Activated CD4-positive, alpha-beta T cell treated with anti-CD3 and anti-CD28 coated beads, Interleukin-2, amount 50 U/mL, for 4 hours (primary cell): ENCODE measurements at places on chromosomes 7 and 10.
A peak's percentile ranks its signal among the peaks of the same experiment; 100 is the strongest.

DNA sequence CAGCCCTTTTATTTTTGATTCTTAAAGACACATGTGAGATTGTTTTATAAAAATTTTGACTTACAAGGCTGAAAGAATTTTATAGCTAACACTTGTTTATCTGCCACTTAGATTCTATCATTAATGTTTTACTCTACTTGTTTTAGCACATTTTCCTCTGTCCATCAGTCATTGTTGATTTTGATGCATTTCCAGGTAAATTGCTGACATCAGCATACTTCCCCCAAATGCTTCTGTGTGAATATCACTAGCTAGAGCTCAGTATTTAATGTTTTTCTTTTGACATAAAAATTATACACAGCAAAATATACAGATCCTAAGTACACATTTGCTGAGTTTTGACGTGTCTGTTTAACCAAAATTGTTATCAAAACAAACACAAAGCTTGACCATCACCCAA, 43.0 kb downstream of the INPP5A start:
- no peak for DNase-seq

GRCh38 chr10:103054621-103055020, 136.5 kb downstream of the CNNM2 start:
- DNase-seq: no peak

DNA sequence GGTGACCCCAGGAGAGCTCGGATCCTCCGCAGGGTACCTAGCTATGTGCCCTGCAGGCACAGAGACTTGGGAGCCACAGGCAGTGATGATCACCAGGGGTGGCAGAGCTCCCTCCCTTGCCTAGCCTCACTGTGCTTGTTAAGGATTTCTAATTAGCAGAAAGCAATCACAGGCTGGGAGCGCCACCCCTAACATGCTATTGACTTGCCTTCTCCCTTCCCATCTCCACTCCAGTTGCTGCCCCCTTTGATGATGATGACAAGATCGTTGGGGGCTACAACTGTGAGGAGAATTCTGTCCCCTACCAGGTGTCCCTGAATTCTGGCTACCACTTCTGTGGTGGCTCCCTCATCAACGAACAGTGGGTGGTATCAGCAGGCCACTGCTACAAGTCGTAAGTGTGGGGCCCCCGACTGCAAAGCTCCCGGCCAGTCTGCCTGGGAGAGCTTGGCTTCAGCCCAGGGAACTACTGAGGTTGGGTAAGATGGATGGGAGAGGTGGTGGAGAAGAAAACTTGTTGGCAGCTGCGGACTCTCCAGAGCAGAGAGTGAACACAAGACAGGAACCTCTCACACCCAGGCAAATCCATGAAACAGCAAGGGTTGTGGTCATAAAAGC, 1.2 kb downstream of the PRSS1 start:
- DNase-seq: no peak

DNA sequence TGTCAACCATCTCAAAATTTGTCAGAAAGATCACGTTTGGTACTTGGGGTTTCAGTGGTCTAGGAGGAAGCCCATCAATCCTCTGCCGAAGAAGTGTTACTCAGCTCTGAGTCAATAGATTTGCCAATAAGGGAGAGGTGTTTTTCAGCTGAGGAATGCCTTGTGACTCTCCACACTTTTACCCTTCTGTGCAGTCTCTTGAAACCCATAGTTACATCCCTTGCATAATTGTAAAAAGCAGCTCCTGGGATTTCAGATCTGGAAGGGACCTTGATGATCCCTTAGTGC, 47.5 kb downstream of the INSYN2A start:
- DNase-seq: no peak

DNA sequence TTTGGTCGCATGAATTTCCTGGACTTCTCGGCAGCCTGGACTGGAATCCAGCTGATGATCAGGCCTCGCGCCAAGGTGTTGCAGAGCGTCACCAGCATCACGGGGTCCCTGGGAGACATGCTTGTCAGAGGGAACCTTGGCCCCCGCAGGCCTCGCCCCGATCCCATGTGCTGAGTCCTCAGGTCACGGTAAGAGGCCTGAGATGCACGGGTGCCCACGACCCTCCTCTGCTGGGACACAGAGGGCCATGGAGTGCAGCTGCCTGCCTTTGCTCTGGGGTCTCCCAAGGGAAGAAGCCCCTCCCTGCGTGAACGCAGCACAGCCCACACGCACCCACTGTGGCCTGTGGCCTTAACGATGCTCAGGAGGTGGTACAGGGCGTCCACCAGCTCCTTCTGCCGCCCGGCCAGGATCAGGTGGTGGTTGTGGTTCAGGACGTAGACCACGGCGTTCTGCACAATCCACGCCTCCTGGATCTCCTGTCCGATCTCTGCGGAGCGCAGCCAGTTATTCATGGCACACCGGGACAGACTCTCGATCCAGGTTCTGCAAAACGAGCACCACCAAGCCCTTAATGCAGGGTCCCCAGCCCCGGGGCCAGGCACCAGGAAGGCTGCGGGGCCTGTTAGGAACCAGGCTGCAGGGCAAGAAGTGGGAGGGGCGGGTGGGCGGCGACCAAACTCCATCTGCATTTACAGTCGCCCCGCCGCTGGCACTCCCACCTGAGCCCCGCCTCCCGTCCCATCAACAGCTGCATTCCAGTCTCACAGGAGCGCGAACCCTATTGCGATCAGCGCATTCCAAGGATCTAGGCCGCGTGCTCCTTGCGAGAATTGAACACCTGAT, 29.4 kb downstream of the CFAP46 start:
- no peak for DNase-seq

DNA sequence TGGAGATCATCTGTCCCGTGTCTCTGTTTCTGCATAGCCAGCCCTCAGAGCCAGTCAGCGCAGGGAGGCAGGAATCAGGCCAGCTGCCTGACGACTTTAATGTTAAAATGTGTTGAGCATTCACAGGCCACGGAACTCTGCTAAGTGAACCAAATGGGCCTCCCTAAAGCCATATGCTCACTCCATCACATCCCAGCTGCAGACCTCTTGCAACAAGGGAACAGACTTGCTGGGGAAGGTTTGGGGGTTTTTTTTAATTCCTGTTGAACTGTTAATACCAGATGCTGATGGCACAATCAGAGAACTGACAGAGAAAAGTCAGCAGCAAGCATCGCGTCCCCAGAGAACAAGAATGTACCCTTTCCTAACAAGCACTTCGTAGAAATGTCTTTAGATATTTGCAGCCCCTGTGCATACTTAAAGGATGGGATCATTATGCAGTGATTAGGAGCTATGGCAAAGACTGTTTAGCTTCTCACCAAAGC, 900.4 kb upstream of the AUTS2 start:
- DNase-seq: no peak

DNA sequence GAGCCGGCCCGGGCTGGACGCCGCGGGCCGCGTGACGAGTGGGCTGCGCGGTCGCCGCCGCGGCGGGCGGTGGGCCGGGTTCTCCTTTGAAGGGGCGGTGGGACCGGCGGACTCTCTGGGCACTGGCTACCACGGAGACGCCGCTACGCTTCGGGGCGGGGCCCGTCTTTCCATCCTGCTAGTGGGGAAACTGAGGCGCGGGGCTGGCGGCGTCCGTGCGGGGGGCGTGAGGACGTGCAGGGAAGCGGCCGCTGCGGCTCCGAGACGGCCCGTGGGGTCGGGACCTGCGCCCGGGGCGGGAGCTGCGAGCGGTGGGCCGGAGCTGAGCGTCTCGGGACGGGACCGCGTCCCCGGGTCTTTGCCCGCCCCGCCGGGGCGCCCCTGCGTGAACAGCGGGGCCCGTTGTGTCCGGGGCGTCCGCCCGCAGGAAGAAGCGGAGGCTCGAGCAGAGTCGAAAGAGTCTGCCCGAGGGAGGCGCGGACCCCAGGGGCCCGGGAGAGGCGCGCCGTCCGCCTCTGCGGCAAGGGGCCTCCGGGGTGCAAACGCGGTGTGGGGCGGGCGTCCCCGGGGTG, 548 bp upstream of the BNIP3 start:
- no peak for DNase-seq

- no peak for DNase-seq
Measured at GRCh38 chr10:66162560-66163143, 763.2 kb upstream of the LRRTM3 start.

- no peak for DNase-seq
Measured at GRCh38 chr10:103238506-103239252, 7.0 kb upstream of the RPEL1 start.

GRCh38 chr7:2269991-2270460, 28.0 kb downstream of the NUDT1 start:
- DNase-seq: no peak

GRCh38 chr10:75512203-75512933, 80.9 kb downstream of the LRMDA start:
- DNase-seq: no peak

DNA sequence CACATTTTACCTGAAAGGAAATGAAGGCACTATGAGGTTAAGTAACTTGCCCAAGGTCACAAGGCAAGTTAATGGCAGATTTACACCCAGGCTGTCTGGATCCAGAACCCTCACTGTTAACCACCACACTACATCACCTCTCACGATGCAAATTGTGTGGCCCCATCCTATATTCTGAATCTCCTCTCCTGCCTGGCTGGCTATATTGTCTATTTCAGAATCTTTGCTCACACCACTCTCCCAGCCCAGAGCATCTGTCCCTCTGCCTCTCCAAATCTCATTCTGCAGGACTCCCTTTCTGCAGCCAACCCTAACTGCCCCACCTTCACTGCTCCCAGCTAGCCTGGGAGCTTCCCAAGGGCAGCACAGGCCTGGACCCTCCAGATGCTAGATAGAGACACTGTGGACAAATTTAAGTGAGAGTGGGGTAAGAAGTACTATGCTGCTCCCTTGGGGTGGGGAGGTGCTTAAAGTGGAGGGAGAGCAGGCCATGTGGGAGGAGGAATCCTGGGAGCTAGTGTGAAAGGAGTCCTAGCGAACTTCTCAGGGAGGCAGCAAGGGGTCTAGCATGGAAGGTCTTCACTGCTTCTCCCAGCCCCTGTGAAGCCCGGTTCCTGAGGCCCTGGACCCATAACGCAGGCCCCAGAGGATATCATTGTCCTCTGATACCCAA, 786 bp downstream of the CUEDC2 start:
- no peak for DNase-seq

DNA sequence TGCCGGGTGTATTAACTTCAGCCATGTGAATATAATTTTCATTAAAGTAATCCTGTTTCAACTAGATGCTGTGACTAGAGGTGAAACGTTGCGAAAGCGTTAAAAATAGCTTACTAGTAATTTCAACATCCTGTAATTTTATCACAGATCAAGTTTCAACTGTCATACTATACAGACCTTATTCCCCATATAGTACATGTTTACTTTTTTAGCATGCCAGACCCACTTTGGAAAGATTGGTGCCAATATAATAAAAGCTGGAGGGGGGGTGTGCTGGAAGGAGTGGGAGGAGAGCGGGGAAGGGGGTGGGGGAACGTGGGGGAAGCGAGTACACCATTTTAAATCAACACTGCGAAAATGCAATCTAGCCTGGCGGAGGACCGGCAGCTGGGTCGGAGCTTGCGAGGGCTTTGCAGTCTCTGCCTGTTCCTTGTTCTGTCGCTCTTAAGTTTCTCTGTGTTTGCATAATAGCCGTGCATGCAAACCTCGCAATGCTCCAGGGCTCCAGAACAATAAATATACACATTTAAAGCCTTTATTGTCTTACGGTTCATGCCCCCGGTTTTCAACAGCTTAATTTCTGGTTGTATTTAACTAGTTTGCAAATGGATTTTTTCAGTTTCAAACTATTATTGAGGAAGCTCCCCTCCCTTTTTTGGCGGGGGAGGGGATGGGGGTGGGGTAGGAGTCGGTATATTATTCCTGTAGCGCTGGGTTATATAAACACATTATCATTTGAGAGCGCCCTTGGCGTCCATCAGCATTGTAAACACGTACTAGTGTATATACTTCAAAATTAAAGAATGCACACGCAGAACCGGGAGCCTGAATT, 1.3 kb upstream of the ARID5B start:
- peak; percentile 41 for DNase-seq

GRCh38 chr10:58152673-58153263, 114.9 kb downstream of the IPMK start:
- peak; percentile 4 for DNase-seq

- no peak for DNase-seq
Measured at GRCh38 chr10:117218654-117219053, 21.4 kb downstream of the KCNK18 start.

DNA sequence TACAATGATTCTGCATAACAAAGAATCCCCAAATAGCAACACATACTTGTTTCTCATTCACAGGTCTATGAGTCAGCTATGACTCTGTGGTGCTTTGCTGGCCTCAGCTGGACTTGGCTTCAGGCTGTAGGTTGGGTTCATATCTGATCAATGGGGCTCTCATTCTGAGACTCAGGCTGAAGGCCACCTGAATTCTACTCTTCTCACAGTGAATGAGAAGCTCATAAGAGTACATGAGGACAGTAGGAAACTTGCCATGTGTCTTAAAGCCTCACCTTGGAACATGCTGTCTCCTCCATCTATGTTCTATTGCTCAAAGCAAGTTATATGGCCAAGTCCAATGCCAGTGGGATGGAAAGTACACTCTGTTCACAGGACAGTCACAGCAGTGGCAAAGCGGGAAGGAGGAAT, 292.9 kb downstream of the BMPER start:
- no peak for DNase-seq

GRCh38 chr10:48792687-48793096, 108.0 kb downstream of the WDFY4 start:
- no peak for DNase-seq

GRCh38 chr10:5670662-5671375, 4.4 kb upstream of the ASB13 start:
- DNase-seq: no peak

- DNase-seq: no peak
Measured at GRCh38 chr10:128095753-128096469, 30.3 kb downstream of the MKI67 start.
